Temporal lobe (tissue), 4 donors: ENCODE measurements at places on chromosomes 7 and 10. TPM values are rescaled to one million over a fixed set of nuclear protein-coding genes. Genes with fewer than 3 reads are reported as not detected.

ASZ1 gene
- not detected for total RNA-seq

CAV2 gene
- total RNA-seq: 19.2 TPM

ABCF2 gene
- 20.7 TPM for total RNA-seq

KLHL7 gene
- 84.1 TPM for total RNA-seq

SERPINE1 gene
- total RNA-seq: 0.74 TPM

SEMA3A gene
- 29.5 TPM for total RNA-seq

MSMB gene
- total RNA-seq: not detected

WEE2 gene
- total RNA-seq: 0.49 TPM

PSD gene
- total RNA-seq: 99.6 TPM

TET1 gene
- 28.0 TPM for total RNA-seq

EMX2 gene
- total RNA-seq: 3.7 TPM

ADRB1 gene
- 2.0 TPM for total RNA-seq
